Suppressor macrophage treated with lipopolysaccharide for 4 hours (primary cell): ENCODE measurements at places on chromosomes 2 and 18.

DNA sequence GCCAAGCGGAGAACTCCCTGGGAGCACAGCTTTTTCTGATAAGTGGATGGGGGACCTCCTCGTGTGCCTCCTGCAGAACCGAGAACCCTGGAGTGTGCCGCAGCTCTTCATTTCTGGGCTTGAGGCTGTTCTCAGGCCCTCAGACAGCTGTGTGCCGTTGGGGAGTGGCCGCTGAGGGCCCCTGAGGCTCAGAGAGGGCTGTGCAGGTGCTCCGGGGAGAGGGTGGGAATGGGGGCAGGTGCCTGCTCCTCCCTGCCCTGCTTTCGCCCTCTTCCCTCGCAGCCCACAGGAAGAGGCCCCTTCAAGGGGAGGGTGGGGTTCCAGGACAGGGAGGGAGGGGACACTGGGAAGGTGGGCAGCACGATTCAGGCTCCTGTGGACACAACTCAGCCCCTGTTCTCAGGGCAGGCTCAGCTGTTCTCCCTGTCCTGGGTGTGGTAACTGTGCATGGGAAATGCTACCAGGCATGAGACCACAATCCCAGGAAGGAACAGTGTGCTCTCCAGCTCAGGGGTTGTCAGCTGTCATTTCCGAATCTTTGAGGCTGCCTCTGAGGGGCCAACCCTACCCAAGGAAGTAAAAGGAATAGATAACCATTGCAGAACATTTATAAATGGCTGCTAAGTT lies 11.3 kb downstream of the LCT start:
- DNase-seq = no peak

DNA sequence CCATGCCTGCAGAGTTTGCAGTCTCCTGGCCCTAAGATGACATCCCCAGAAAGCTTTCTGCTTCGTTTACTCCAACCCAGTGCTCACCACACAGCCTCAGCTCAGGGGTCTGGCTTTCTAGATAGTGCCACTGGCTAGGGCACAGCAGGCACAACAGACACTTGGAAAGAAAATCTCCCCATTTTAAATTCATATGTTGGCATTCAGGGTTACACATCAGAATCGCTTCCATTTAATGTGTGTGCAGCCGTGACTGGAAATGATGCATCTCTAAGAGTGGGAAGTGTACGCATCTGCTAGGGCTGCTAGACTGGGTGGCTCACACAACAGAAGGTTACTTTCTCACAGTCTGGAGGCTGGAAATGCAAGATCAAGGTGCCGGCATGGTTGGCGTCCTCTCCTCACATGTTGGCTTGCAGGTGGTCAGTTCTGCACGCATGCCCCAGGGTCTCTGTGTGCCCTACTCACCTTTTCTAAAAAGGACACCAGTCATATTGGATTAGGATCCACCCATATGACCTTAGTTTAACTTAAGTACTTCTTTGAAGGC lies 329.4 kb upstream of the RAB12 start:
- DNase-seq = no peak

- DNase-seq = no peak
Measured at GRCh38 chr18:50447952-50448351, 73.1 kb downstream of the SKA1 start.

DNA sequence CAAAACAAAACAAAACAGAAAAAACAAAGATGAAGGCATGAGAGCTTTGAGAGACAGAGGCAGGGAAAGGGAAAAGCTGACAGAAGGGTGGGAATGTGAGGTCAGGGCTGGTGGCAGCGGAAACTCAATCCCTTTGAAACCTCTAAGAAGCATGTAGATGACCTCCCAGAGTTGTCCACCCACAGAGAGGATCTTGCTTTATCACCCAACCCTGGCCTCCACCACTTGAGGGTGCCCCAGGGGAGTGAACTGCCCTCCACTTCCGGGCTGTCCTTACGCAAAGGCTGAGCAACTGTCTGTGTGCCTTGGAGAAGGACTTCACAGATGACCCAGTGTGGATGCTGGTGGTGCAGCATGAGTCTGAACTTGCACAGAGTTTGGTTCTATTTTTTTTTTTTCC lies 26.7 kb downstream of the PDCL3 start:
- peak; percentile 20 for DNase-seq

- DNase-seq = no peak
Measured at GRCh38 chr2:77034445-77034844, 487.7 kb downstream of the LRRTM4 start.

DNA sequence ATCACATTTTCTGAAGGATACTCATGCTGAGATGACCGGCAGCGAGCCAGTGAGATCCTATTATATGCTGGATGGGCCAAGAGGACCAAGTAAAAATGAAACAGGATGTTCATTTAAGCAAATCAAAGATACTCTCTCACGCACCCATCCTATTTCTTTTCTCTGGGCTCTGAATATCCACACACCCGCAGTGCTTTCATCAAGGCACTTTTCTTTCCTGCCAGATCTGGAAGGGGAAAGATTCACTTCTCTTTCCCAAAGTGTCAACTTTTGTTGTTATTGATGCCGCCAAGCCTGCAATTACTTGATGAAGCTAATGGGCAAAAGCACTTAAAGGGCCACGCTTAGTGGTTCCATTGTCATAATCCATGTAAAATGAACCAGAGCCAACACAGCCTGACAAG lies 191.9 kb upstream of the CHAC2 start:
- DNase-seq = no peak

DNA sequence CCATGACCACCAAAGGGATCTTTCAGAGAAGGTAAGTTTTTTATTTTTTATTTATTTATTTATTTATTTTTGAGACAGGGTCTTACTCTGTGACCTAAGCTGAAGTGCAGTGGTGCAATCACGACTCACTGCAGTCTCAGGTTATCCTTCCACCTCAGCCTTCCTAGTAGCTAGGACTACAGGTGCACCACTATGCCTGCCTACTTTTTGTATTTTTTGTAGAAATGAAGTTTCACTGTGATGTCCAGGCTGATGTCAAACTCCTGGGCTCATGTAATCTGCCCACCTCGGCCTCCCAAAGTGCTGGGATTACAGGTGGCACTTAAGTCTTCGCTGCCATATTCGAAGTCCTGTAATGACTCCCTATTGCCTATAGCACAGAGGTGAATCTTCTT lies 342.5 kb downstream of the CYRIA start:
- no peak for DNase-seq

GRCh38 chr2:154963511-154963910 lies 265.0 kb downstream of the KCNJ3 start:
- DNase-seq = no peak

DNA sequence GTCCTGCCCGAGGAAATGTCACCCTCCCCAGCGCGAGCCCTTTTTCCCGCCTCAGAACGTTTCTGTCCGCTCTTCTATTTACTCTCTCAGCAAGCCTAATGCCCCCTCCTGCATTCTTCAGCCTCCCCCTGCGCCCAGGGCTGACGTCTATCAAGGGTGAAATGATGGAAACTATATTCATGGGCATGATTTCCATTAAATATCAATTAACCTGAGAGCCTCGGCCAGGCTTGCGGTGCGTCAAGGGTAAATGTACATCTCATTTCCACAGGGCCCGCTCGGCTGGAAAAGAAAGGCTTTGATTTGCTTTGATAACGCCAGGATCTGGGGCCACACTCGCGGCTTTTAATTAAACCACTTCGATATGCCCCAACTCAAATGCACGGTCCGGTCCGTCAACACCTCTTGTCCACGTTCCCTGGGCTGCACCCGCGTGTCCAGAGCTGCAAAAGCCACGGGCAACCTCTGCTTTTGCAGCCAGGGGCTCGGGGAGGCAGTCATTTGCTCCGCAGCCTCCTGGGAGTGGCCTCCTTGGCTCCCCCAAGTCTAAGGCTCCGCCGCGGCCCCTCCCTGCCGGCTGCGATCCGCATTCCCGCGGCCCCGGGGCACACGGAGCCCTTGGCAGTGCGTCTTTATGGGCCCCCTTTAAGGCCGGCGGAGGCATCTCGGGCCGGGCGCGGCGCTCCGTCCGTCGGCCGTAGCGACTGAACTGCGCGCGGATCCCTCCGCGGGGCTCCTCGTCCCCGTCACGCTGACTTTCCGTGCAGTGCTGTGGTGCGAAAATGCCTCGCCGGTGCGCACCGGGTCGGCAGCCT lies at the start of gene HOXD8:
Gene HOXD8 (plus strand): TSS at position 724 of the 815 bp plus-strand sequence. CDS start 662 bp downstream, outside the sequence.
- DNase-seq = peak; percentile 25

GRCh38 chr18:57668021-57668420 lies 46.4 kb upstream of the NARS1 start:
- DNase-seq = no peak

DNA sequence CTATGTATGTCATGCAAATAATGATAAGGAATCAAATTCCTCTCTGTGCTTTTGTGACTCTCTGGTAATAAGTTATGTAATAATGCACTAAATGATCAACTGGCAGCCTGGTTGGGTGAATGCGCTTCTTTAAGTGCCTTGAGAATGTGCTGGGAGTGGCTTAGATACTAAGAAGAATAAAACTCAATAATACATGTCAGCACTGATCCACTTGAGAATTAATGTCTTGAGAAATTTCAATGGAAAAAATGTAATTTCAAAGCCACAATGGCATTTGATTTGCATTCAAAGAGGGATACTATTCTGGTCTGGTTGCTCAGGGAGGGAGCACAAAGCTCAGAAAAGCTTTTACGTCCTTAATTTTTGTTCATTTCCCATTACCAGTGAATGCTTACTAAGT lies 137.7 kb upstream of the MMADHC start:
- no peak for DNase-seq

DNA sequence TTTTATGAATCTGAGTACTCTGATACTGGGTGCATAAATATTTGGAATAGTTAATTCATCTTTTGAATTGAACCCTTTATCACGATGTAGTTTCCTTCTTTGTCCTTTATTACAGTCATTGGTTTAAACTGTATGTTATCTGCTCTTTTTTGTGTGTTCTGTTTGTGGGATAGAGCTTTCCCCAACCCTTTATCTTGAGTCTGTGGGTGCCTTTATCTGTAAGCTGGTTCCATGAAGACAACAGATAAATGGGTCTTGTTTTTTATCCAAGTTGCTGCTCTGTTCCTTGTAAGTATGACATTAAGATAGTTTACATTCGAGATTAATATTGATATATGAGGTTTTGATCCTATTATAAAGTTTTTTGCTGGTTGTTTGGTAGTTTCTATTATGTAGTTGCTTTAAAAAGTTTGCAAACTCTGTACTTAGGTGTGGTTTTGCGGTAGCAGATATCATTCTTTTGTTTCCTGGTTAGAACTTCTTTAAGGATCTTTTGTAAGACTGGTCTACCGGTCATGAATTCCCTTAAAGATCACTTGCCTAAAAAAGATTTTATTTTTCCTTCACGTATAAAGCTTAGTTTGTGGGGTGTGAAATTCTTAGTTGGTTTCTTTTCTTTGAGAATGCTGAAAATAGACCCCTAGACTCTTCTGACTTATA lies 1451.3 kb upstream of the SLC39A10 start:
- no peak for DNase-seq

DNA sequence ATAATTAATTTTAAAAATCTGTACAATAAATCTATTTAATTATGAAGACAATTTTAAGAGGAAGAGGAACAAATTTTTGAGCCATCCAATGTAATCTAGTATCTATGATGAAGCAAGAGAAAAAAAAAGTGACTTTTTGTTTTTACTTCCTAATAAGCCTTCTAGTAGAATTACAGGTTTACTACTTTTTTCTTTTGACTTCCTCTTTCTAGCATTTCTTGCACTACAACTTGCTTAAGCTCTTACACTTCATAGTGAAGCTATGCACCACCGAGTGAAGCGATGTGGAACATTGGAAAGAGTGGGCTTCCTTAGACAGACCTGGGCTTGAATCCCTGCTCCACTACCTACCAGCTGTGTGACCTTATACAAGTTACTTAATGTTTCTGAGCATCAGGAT lies 2.1 kb downstream of the SERPINB2 start:
- DNase-seq = peak; percentile 51

DNA sequence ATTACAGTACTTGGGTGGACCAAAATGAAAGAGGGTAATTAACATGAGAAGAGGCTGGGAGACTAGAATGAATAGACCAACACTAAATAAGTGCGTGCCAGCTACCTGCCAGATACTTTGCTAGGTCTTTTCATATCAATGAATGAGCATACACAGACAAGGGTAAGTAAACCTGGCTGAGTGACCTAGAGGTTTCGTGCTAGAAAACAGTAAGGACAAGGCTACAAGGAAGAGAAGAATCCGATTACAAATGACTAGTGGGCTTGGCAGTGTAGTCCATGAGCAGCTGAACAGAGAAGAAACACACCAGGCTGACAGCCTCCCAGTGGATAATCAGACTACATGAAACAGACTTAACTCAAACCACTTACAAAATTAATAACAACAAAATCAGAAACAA lies 64.6 kb downstream of the THADA start:
- no peak for DNase-seq

- peak; percentile 32 for DNase-seq
Measured at GRCh38 chr2:173199294-173199693, 123.6 kb downstream of the MAP3K20 start.

DNA sequence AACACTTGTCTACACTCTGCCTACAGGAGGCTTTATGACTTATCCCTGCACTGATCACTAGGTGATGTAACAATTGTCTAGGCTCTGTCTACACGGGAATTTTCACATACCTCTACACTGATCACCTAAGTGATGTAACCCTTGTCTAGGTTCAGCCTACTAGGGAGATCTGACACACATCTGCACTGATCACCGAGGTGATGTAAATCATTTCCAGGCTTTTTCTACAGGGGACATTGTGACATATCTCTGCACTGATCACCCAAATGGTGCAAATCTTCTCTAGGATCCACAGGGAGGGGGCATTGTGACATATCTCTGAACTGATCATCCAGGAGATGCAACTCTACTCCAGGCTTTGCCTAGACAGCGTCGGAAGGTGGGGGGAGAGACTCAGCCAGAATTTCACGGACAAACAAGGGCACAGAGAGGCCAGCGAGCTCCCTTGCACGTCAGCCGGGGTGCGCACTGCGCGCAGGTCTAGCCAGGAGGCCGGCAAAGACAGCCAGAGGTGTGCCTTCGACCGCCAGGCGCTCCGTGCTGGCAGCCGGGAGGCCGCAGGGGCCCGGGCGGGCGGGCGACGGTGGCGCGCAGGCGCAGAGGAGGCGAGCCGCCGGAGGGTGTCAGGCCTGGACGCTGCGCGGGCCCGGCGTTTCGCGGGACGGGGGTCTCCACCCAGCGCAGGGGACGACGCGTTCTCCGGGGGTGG lies 46.9 kb upstream of the USP14 start:
- DNase-seq = peak; percentile 63

DNA sequence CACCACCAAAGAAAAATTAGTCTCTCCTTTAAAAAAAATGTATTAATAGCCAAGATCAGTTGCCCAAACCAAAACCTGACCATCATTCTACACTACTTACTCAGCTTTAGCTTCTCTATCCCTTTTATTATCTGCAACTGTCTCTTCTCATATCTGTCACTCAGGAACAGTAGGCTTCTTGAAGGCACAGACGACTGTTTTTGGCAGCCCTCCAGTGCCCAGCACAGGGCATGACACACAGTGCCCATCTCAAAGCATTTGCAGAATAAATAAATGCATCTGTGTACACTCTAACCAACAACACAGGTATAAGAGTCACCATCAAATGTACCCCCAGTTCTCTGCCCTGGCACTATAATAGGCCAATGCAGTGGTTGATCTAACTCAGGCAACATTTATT lies 117.2 kb downstream of the UXS1 start:
- DNase-seq = no peak
